ENCODE measurements at places on chromosomes 4 and X.

DNA sequence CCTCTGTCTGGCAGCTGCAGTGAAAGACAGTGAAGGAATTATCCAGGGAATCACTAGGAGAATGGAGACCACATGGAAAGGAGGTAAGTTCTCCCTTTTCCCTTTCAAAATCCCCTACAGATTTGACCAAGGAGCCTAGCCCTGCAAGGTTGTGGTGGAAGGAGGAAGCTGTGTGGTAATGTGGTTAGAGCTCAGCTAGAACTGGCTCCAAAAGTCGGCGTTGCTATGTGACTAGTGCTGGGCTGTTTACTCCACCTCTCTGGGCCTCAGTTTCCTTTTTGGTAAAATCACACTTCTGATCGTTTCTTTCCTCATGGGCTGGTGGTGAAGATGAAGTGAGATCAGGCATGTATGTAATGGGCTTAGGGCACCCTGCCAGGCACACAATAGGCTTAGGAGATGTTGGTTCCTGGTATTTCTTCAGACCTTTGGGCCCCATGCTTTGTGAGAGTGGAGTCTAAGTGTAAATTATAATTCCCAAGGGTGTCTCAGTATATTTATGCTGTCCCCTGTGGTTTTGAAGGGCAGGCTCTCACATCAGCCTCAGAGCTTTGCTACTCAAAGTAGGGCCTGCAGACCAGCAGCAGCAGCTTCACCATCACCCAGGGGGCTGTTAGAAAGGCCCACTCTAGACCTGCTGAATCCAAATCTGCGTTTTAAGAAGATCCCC is 183.7 kb upstream of the BCOR start:
- no peak for DNase-seq

DNA sequence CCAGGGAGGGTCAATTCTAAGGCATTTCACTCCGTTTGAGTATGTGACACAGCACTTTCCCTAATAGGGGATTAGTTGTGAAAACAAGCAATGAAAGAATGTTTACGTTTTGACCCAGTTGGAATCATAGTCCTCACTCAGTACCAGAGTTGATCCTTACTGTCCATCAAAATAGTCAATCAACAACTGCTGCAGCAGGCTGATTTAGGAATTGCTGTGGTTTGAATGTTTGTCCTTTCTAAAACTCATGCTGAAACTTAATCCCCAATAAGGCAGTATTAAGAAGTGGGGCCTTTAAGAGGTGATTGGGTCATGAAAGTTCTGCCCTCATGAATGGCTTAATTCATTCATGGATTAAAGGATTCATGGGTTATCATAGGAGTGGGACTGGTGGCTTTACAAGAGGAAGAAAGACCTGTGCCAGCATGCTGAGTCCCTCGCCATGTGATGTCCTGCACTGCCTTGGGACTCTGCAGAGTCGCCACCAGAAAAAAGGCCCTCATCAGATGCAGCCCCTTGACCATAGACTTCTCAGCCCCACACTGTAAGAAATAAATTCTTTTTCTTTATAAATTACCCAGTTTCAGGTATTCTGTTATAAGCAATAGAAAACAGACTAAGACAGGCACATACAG is 3.1 kb upstream of the FBXL5 start:
- DNase-seq, result no peak

GRCh38 chr4:121070696-121071639 is 1.4 kb downstream of the NDNF start:
- DNase-seq, result no peak

DNA sequence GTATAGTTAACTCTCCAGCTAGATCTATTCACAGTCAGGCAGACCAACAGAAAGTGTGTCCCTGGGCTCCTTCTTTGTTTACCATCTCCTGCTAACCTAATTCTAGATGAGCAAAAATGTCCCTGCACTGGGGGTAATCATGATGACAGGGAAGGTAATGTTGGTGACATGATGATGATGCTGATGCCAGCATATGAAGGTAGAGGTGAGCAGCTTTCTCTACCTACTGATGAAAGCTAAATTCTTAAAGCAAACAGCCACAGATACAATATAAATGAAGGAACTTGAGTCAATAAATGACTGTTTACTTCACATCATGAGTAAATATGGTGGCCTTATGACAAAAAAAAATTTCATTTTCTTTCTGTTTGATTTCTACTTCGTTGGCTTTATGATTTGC is 78.5 kb downstream of the NKX6-1 start:
- no peak for DNase-seq

- no peak for DNase-seq
These were observed 508.7 kb upstream of the FMR1 start for GRCh38 chrX:147403040-147403439.

- DNase-seq, result no peak
These were observed 29.2 kb upstream of the ASMTL start for GRCh38 chrX:1481636-1482529.

DNA sequence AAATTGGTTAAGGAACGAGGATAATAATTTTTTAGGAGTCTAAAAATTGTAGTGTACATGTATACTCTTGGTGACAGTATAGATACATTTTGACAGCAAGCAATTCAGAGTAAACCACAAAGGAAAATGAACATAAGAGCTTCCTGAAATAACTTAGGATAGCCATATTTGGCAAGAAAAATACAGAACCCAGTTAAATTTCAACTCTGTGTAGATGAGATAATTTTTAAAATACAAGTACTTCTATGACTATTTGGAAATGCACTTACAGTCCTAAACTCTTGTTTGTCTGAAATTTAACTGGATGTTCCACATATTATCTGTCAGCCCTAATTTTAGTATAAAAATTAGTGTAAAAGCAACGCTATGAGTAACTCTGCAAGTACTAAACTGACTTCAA is 124.4 kb upstream of the PCDH18 start:
- DNase-seq, result no peak

- DNase-seq, result no peak
These were observed 108.9 kb downstream of the SORCS2 start for GRCh38 chr4:7301126-7301785.

DNA sequence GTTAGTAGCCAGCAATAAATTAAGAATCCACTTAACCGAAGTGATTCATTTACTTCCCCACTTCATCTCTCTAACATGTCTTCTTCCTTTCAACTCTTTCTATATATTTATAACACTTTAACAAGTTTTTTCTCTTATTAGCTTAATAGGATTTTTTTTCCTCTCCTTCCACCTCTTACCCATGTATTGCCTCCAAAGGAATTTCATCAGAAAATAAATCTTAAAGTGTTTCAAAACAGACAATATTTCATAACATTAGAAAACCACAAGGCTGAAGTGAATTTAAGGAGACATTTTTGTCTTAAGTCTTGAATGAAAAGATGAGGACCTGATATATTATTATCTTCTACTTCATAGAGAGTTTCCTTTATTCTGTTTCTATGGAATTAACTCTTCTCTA is 101.5 kb downstream of the PDGFC start:
- no peak for DNase-seq

DNA sequence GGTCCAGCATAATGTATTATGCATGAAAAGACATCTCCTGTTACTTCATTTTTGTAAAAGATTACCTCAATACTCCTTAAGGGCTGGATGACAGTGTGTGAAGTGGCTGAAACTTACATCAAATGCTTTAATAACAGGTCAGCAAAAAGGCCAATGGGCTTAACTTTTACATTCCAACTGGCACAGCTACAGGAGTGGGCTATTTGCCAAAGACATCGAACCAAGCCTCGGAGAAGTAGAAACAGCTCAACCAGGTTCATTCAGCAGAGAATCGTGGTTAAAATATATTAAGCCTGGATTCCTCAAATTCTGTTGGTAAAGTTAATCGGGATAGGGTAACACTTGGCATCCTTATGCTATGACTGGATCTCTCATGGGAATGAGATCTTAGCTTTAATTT is 639.7 kb downstream of the TRIML1 start:
- DNase-seq, result no peak

GRCh38 chr4:55568905-55569504 is 22.3 kb upstream of the CLOCK start:
- no peak for DNase-seq

DNA sequence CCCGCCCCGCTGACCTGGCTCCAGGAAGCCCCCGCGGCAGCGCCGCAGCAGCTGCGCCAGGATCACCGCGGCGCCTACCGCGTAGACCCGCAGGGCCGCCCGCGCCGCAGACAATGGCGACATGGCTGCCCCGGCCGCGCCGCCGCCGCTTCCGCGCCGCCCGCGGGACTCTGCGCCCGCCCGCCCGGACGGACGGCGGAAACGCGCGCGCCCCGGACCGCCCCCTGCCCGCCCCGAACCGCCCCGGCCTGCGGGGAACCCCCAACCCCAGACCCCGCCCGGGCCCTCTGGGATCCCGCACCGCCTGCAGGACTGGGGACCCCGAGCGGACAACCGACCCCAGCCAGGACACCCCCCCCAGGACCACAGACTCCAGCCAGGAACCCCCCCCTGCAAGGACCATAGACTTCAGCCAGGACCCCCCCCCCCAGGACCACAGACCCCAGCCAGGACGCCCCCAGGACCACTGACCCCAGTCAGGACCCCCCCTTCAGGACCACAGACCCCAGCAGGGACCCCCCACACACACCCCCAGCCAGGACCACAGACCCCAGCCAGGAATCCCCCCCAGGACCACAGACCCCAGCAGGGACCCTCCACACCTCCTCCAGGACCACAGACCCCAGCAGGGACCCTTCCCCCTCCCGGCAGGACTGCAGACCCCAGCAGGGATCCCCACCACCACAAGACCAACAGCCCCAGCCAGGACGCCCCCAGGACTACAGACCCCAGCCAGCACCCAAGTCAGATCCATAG is at the start of the genes DHRSX and ZBED1:
DHRSX (minus strand) TSS at position 174 of the 756 bp plus-strand sequence; CDS start at position 123, 51 bp downstream.
ZBED1 (minus strand) TSS at position 174 of the 756 bp plus-strand sequence. CDS start 10,257 bp downstream, outside the sequence.
- DNase-seq, result peak; percentile 2

- DNase-seq, result no peak
These were observed 54.4 kb downstream of the FAM53A start for GRCh38 chr4:1629699-1630083.

GRCh38 chr4:115110191-115111181 is 2.9 kb downstream of the NDST4 start:
- no peak for DNase-seq

Measured in stimulated activated CD8-positive, alpha-beta memory T cell treated with anti-CD3 and anti-CD28 coated beads, Interleukin-4, amount 100 ng/mL, for 4 hours (primary cell).